H7 (cell line): ENCODE measurements at places on chromosomes 2 and 18. TPM values are rescaled to one million over a fixed set of nuclear protein-coding genes. Genes with fewer than 3 reads are reported as not detected.

GRCh38 chr2:68726608-68727367 is 7.8 kb upstream of the ARHGAP25 start:
- DNase-seq: no peak

DNA sequence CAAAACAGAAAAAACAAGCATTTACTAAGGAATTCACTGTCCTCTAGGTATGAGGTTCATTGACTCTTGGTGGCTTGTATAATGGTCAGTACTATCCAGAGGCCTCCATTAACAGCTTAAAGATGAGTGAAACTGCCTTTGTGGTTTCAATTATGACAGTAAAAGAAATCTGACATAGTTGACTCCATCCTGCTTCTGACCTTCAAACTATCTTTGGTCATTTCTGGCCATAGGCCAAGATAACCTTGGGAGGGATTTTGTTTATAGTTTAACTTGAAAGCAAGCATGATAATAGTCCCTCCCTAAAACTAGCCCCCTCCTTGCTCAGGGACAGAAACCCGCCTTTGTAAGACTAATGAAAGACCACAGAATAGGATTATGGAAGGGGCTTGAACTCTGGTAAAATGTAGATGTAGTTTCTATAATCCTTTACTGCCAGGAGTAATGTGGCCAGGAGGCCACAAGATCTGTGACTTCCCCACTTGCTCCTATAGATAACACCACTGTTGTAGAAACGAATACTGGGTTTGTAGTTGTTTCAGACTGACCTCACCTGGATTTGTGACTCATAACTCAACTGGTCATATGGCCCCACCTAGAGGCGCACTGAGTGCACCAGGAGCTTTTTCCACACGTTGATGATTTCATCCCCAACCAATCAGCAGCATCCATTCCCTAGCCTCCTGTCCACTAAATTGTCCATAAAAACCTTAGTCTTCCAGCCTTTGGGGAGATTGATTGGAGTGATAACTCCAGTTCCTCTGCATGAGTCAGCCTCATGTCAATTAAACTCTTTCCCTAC is 8.6 kb upstream of the PLEKHM3 start:
- peak; percentile 34 for DNase-seq

DNA sequence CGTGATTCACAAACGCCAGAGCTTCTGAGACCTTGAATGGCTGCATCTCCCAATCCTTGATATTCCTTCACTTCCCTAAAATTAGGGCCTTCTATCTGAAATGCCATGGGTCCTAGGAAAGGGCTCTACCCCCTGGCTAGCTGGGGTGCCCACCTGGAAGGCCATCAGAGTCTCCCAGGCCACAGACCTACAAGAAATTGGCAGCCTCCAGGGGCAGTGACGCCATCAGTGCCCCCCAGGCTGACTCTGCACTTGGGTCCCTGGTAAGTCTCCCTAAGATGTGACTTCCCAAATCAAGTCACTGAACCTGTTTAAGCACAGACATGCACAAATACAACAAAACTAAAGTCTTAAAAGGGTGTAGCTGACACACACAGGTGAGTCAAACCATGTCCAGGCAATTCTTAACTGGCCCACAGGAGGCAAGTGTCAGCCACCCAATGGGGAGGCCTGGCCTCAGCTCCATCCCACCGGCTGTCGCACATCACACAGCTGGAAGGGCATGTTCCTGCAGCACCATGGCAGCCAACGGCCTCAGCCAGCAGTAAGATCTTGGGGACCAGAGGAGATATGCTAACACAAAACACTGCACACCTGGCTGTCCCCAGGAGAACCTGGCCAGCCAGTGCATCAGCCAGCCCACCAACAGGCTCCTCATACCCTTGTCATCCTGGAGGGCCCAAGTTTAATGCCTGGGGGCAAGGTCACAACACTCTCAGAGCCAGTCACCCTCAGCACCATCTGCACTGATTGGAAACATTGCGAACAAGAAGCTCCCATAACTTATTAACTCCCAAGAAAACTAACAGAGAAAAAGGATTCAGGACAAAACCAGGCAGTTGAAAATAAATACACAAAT is 5.2 kb downstream of the PARD6G start:
- peak; percentile 18 for DNase-seq

The REEP1 gene
- 0.48 and 0.59 TPM in 2 replicates for total RNA-seq

The UPP2 gene
- not detected in 2 replicates for total RNA-seq
